ENCODE measurements at places on chromosomes 1 and 21.

GRCh38 chr1:224959115-224959514 is 29.6 kb downstream of the DNAH14 start:
- DNase-seq = no peak

DNA sequence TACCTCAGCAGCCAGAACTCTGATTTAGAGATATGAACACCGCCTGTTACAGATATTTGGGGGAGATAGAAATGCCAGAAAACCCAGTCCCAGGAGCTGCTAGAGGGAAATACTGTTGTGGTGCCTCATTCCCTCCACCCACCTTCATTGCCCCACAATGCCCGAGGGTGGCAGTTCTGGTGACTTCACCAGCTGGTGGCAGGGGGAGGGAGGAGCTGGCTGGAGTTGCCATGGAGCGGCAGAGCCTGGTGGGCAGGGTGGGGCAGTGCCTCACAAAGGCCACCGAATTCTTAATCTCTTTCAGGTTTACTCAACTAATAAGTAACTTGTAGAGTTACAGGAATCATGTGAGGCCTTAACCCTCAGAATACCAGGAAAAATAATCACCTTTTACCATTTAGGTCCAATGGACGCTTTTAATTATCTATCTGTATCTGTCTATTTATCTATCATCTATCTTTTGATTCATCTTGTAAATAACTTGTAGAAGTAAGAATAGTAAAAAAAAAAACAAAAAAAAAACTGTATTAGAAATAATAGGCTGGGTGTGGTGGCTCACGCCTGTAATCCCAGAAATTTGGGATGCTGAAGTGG is 11.7 kb upstream of the S100A11 start:
- no peak for DNase-seq

- DNase-seq = no peak
These were observed 38.2 kb downstream of the GRIK3 start for GRCh38 chr1:36996106-36996505.

DNA sequence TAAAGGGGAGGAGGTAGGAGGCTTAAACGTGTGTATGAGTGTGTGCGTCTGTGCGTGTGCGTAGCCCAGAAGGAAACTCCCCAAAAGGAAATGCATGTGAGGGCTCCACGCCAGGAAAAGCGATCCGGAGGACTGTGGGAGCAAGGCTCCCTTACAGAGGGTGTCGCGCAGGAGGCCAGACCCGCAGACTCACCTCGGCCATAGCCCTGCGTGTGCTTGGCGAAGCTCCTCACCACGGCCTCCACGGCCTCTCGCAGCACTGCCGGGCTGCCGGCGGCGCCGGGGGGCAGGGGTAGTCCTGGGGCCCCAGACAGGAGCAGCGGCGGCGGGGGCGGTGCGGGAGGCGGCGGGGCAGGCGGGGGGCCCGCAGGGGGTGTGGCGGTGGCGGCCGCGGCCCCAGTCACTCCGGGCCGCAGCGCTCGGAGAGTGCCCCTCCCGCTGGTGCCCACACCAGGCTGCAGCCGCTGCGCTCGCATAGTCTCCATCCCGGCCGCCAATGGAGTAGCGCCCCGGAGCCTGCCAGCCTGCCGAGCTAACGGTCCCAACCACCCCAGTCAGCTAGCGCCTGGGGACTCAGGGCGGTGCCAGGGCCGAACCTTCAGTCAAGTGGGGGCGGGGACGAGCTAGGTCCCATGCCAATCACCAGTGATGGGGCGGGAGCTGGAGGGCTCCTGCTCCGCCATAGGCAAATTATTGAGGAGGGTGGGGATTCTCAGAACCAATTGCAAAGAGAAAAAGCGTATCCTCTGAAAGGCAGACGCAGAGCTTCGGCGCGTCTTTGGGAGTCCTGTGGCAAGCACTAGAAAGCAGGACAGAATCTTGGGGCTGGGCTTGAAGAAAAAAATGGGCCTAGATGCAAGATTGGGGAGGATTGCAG is at the start of gene LIX1L:
Gene LIX1L (minus strand): TSS at position 575 of the 877 bp plus-strand sequence. CDS start 90 bp downstream, at position 485.
- DNase-seq = no peak

DNA sequence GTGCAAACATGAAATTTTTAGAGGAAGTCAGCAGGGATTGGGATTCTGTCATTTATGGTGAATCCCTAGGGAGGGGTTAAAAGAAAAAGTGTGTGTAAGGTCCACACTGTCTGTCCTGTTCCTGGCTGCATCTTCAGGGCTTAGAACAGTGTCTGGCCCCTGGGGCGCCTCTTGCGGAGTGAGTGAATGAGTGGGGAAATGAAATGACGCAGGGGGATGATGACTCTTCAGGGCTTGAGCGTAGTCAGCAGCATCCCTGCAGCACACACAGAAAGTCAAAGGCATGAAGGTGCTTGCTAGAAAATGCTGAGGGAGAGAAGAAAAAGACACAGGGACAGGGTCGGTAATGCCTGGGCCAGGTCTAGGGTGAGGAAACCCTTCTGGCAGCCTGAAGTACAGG is 57.8 kb downstream of the PGBD5 start:
- DNase-seq = no peak

GRCh38 chr1:178101266-178101630 is 7.3 kb downstream of the RASAL2 start:
- DNase-seq = no peak
